ENCODE measurements at places on chromosomes 5 and 9.

DNA sequence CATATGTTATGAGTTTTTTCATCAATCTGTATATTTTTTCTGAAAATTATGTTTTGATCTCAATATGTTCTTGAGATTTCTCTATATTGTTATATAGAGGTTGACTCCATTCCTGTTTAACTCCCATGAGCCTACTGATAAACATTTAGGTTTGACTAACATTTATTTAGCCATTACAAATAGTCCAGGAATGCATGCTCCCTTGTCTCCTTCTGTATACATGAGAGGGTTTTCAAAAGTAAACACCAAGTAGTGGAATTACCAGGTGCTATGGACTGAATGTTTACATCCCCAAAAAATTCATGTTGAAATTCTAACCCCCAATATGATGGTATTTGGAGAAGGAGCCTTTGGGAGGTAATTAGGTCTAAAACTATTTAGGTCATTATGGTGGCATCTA lies 3.5 kb upstream of the OR5C1 start:
- no peak for DNase-seq

DNA sequence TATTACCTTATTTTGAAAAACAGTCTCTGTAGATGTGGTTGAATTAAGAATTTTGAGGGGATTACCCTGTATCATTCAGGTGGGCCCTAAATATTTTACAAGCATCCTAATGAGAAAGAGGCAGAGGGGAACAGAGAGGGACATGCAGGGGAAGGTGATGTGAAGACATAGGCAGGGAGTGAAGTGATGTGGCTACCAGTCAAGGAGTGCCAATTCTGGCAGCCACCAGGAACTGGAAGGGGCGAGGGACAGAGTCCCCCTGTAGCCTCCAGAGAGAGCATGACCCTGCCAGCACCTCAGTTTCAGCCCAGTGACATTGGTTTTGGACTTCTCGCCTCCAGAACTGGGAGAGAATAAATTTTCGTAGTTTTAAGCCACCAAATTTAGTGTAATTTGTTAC lies 44.1 kb downstream of the PIP5K1B start:
- no peak for DNase-seq

- DNase-seq, result no peak
Measured at GRCh38 chr5:52603778-52604554, 183.8 kb upstream of the ITGA1 start.

DNA sequence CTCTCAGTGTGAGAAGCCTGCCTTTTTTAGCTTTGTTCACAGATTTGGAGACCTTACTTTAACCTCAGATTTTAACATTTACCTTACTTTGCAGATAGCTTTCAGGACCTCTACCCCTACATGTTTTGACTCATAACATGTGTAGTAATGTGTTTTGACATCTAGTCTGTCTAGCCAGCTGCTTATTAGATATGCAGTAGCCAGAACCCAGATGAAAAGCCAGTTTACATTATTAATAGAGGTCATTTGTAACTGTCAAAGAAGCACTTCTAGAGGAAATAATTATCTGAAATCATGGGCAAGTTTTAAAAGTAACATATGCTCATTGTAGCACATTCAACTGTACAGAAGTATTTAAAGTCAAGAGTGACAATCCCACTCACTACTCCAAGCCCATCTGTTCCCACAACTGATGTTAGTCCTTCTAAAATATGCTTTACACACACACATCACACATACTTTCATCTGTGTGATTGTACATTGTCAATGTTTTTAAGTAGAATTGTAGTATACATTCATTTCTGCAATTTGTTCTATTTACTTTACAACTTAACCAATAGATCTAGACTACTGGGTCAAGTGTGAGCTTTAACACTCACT lies 71.8 kb upstream of the NIPAL4 start:
- no peak for DNase-seq

DNA sequence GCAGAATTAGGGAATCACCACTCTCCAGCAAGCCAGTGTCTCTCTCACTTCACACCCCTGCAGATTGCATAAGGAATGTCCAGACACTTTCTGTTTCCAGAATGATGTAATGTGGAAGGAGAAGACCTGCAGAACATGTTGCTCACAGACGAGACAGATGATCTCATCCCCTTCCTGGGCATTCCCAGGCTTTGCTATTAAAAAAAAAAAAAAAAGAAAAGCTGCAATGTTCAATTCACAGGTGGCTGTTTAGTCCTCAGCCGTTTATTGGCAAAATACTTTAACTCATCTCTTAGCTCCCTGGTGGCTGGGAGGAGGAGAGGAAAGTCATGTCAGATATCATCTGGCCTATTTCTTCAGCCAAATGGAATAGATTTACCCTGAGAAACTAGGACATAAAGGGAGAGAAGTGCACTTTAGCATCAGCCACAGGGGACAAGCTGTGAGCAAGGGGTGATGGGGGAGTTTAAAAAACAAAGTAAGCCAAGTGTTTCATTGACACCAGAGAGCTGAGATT lies 95.9 kb upstream of the TNC start:
- DNase-seq, result peak; percentile 81

- no peak for DNase-seq
Measured at GRCh38 chr5:151340004-151340403, 7.4 kb downstream of the SLC36A2 start.

DNA sequence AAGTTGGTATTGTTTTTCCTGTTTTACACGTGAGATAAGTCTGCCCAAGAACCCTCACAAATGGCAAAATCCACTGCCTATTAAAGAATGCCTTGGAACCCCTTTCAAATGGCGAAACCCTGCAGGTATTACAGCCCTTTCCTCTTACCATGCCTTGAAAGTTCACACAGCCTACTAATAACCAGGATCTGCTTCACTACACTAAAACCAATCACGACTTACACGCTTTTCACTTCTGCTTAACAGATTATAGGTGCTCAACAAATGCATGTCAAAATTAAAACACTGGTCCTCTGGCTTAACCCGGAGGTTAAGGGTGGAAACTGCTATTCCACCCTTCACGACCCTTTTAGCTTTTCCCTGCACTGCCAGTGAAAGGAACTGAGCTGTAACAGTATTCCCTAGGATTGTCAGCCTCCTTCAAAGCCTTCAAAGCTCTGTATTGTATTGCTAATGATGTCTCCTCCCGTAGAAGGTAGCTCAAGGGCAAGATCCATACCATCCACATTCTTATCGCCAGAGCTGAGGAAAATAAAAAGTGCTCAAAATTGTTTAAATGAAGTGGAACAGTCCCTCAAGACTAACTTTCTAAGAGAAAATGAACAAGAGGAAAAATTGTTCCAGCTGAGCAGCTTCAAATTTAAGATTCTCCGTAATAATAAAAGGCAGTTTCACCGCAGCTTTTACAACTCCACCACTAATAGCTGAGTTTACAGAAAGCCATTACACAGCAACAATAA lies 997 bp downstream of the AUH start:
- no peak for DNase-seq

DNA sequence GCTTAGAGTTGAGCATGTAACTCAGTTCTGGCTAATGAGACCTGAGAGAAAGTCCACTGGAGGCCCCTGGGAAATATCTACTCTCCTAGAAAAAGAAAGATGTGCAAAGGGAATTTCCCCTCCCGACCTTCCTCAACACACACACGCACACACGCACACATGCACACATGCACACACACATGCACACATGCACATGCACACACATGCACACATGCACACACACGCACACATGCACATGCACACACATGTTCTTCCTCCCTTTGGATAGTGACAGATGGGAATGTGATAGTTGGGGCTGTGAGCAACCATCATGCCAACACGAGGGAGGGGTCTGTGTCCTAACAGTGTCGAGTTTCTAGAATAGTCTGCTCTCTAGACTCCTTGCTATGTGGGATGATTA lies 148.2 kb upstream of the EGFLAM start:
- DNase-seq, result no peak

DNA sequence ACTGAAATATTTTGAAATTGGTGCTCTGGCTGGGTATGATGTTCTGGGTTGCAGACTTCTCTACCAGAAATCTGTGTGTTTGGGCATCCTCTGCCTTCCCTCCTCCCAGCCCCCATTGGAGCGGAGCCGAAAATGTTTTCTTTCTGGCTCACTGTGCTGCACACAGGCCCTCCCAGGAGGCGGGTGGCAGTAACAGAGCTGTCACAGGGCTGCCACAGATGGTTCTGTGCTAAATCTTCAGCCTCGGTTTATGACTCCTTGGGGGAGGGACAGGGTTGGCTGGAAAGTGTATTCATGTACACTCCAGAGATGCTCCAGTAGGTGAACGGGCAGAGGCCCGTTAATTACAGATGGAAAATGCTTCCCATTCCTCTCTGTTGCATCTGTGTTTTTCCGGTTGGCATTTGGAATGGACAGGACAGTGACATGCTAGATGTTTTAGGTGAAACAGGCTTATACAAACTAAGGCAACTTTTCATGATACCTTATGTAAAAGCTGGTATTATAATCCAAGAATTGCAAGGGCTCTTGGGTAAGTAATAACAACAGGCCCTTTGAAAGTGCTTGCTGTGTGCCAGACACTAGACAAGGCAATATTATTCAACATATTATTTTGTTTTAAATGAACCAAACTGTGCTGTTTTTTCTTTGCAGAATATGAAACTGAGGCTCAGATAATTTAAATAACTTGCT lies 180.2 kb downstream of the ADCY2 start:
- peak; percentile 34 for DNase-seq

GRCh38 chr5:143166090-143166489 lies 237.4 kb downstream of the NR3C1 start:
- DNase-seq, result no peak

DNA sequence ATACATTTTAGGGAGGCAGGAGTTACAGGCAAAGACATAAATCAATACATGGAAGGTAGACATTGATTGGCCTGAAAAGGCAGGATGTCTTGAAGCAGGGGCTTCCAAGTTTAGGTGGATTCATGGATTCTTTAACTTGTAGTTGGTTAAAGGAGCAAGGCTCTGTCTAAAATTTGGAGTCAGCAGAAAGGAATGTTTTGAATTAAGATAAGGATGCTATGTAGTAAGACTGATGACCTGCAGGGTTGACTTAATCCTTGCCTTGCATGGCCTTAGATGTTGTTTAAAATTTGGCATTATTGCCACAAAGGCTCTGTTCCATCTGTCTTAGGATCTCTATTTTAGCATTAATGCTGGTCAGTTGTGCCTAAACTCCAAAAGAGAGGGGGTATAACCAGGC lies 171.3 kb downstream of the C5orf15 start:
- no peak for DNase-seq

Measured in NCI-H2171 treated with DMSO at 0.1 percent for 48 hours (cell line).